ENCODE measurements at places on chromosomes 5 and 9. TPM values are rescaled to one million over a fixed set of nuclear protein-coding genes. Genes with fewer than 3 reads are reported as not detected.
A peak's percentile ranks its signal among the peaks of the same experiment; 100 is the strongest.

The ZDHHC11B gene
- total RNA-seq: 74.3 TPM

The SPINK4 gene
- not detected for total RNA-seq

- no peak overlapping the region for H3K27ac ChIP-seq
- no peaks in the 10 kb centered on the region for H3K27me3 ChIP-seq
- H3K4me1 ChIP-seq: no peaks in the 10 kb centered on the region
- H3K4me3 ChIP-seq: no peak overlapping the region
- DNase-seq: no peak
These were observed 12.6 kb upstream of the GNAQ start for GRCh38 chr9:78044189-78044588.

GRCh38 chr5:32735512-32735911 lies 24.4 kb downstream of the NPR3 start:
- no peak overlapping the region for H3K4me3 ChIP-seq
- H3K36me3 ChIP-seq: no peaks in the 10 kb centered on the region
- no peaks in the 10 kb centered on the region for H3K4me1 ChIP-seq
- no peak for DNase-seq
- H3K27me3 ChIP-seq: no peaks in the 10 kb centered on the region
- no peak overlapping the region for H3K27ac ChIP-seq

DNA sequence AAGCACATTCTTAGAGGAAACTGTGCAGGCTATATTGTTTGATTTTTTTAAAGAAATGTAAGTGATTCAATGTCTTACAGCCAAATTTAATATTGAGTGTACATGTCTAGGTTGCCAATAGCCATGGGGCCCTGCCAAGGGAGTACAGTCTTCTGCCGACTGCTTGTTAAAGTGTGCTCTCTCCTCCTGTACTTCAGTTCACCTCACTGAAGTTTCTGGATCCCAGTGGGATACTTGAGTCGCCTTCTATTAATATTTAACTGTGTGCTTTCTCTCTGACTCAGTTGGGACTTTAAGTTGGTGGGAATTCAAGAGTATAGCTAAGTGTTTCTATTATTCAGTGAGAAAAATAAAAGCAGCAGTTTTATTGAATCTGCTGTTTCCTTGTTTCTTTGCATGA lies 44.5 kb upstream of the C5orf47 start:
- peaks cover 34% of the 10 kb centered on the region for H3K4me1 ChIP-seq
- peaks cover 17% of the 10 kb centered on the region for H3K36me3 ChIP-seq
- H3K4me3 ChIP-seq: no peak overlapping the region
- no peak for DNase-seq
- H3K27me3 ChIP-seq: no peaks in the 10 kb centered on the region

DNA sequence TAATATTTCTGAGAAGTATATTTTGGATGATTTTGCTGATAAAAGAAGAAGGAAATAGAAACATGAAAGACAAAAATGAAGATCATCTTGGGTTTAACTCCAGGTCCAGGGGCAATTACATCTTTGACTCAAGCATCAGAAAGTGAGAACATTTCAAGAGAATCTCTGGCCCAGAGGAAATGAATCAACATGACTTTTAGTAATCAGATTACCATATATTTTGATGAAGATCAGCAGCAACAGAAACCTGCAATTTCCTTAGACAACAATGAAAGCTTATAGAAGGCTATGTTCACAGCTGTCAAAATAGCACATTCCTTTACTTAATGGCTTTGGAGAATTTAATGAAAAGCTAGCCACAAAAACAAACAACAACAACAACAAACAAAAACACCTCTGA lies 638.1 kb downstream of the EFNA5 start:
- no peak overlapping the region for H3K4me3 ChIP-seq
- no peaks in the 10 kb centered on the region for H3K36me3 ChIP-seq
- DNase-seq: no peak
- no peak overlapping the region for H3K27ac ChIP-seq
- H3K4me1 ChIP-seq: no peaks in the 10 kb centered on the region
- H3K27me3 ChIP-seq: no peaks in the 10 kb centered on the region

The CDK5RAP2 gene
- 85.3 TPM for total RNA-seq

DNA sequence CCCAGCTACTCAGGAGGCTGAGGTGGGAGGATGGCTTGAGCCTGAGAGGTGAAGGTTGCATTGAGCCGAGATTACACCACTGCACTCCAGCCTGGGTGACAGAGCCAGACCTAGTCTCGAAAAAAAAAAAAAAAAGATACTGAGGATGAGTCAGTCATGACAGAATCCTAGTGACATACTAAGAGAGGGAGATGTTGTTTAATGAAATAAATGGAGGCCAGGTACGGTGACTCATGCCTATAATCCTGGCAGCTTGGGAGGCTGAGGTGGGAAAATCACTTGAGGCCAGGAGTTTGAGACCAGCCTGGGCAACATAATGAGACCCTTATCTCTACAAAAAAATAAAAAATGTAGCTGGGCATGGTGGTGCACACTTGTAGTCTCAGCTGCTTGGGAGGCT lies 107.2 kb downstream of the ZFAND5 start:
- no peaks in the 10 kb centered on the region for H3K4me1 ChIP-seq
- no peak overlapping the region for H3K27ac ChIP-seq
- no peaks in the 10 kb centered on the region for H3K27me3 ChIP-seq

DNA sequence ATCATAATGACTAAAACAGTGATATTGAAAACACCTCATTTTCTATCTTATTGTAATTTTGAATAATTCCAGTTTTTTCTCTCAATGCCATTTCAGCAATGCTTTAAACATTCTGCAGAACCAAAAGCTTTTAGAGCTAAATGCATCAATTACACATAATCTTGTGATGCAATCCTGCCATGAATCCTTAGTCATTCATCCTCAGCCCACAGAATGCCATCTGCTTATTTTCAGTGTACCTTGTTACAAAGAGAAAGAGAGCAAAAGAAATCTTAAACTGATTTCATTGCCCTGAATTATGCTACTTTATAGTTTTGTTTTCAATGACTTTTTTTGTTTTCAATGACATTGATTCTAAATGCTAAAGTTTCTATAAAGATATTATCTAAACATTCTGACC lies 1234.8 kb upstream of the C9orf72 start:
- no peak overlapping the region for H3K4me3 ChIP-seq
- no peaks in the 10 kb centered on the region for H3K27me3 ChIP-seq
- H3K36me3 ChIP-seq: no peaks in the 10 kb centered on the region
- no peaks in the 10 kb centered on the region for H3K4me1 ChIP-seq

DNA sequence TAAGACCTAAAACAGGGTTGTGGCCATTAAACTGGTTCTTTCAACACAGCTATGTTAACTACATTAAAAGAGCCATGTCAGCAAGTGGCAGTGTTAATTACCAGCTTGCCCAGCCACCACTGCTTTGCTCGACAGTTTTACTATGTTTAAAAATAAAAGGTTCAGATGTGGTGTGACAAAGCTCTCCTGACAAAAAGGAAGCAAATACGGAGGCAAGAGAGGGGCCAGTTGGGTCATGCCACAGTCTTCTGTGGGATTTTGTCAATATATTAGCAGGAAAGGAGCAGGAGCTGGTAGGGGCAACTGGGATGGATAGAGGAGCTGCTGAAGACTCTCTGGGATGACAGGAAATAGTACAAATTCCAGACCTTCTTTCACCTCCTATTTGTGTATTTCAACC lies 113.5 kb upstream of the PCA3 start:
- peaks cover 49% of the 10 kb centered on the region for H3K4me1 ChIP-seq
- peak overlapping the region; percentile 72 for H3K27ac ChIP-seq

The SAXO1 gene
- not detected for total RNA-seq

DNA sequence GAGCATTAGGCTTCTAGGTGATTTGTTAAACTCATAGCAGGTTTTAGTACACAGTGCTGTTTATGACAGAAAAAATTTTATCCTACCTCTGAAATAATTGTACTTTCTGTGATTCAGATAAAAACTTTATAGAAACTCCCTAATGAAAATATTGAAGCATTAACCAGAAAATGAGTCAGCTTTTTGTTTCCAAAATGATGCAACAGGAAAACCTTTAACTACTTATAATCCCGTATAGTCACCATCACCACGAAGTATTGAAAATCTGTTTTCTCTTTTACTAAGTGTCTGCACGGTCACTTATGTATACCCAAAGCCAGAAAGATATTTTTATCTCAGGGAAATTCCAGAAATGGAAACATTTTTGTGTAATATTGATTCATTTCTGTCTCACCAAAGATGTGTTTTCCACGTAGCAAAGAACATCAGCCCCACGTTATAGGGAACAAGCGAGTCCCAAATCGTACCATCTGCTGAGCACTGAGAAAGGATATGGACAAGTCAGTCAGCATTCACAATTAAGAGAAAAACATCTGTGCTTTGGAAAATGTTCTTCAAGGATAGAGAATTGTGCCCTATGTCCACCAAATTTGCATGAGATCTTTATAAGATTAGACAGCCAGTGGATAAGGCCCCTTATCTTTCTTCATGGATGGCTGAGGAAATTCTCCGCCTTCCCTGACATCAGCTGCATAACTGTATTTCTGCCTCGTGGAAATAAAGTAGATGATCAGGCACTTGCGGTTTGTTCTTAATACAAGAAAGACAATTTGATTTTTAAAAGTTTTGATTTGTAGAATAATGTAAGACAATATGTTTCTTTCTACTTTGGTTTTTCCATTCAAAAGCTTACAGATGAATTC lies 41.9 kb downstream of the TNFAIP8 start:
- H3K36me3 ChIP-seq: peaks cover 6% of the 10 kb centered on the region
- DNase-seq: no peak
- H3K27ac ChIP-seq: peak overlapping the region; percentile 58
- no peak overlapping the region for H3K4me3 ChIP-seq
- peaks cover 70% of the 10 kb centered on the region for H3K4me1 ChIP-seq

DNA sequence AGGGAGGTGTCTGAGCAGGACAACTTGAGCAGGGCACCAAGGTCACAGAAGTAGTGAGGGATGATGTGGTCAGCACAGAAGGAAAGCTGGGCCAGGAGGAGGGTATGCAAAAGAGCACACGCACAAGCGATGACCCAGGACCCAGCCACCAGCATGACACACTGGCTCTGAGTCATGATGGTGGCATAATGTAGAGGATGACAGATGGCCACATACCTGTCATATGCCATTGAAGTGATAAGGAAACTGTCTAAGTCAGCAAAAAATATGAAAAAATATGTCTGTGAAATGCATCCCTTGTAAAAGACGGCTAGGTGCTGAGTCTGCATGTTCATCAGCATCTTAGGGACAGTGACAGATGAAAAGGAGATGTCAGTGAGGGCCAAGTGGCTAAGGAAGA lies 380 bp downstream of the OR1J1 start:
- no peaks in the 10 kb centered on the region for H3K4me1 ChIP-seq
- H3K27ac ChIP-seq: no peak overlapping the region
- no peaks in the 10 kb centered on the region for H3K27me3 ChIP-seq
- H3K4me3 ChIP-seq: no peak overlapping the region
- DNase-seq: no peak

- DNase-seq: no peak
- peaks cover 14% of the 10 kb centered on the region for H3K27me3 ChIP-seq
- no peak overlapping the region for H3K4me3 ChIP-seq
- no peak overlapping the region for H3K27ac ChIP-seq
- H3K36me3 ChIP-seq: no peaks in the 10 kb centered on the region
These were observed 5.4 kb downstream of the CFAP90 start for GRCh38 chr5:7845557-7845956.

The PCDHB16 gene
- 2.1 TPM for total RNA-seq

DNA sequence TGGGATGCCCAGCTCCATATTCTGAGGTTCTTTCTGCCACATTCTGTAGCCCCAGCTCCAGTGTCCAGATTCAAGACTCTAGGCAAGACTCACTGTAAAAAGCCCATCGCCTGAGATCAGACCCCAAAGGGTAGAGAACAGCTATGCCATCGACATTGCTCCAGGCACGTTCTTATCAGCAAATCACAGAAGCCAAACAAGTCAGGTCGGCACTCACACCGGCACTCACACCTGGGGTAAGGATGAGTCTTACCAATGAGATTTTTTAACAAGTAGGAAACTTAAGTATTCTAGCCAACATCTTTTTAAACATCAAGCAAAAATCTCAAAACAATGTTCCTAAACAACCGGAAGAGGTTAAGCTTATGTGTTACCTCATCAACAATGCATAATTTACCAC lies 2.4 kb downstream of the CDKN2AIPNL start:
- H3K27me3 ChIP-seq: no peaks in the 10 kb centered on the region
- DNase-seq: no peak
- no peaks in the 10 kb centered on the region for H3K36me3 ChIP-seq
- no peak overlapping the region for H3K4me3 ChIP-seq
- H3K27ac ChIP-seq: peak overlapping the region; percentile 12

GRCh38 chr5:100900796-100901781 lies 2.0 kb downstream of the ST8SIA4 start:
- H3K4me1 ChIP-seq: peaks cover 23% of the 10 kb centered on the region
- peak overlapping the region; percentile 77 for H3K4me3 ChIP-seq
- H3K36me3 ChIP-seq: no peaks in the 10 kb centered on the region

DNA sequence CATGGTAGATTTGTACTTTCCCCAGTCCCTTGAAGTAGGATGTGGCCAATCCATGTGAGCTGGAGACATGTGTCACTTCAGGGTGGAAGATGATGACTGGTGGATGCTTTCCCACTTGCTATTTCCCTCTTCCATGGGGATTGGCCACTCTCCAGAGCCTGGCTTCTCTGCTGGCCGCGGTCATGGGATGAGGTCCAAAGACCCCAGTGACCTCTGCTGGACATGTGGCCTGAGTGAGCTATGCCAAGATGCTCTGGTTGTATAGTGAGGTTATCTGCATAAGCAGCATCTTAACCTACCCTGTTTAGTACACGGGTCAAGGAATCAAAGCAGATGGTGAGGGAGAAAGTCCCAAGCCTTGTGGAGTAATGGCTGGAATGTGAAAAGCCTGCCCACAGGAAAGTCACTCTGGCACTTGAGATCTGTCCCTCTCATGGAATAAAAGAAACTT lies 47.1 kb downstream of the SH3PXD2B start:
- H3K36me3 ChIP-seq: no peaks in the 10 kb centered on the region
- H3K27me3 ChIP-seq: peaks cover 6% of the 10 kb centered on the region
- no peak overlapping the region for H3K4me3 ChIP-seq
- peaks cover 16% of the 10 kb centered on the region for H3K4me1 ChIP-seq
- no peak overlapping the region for H3K27ac ChIP-seq

- H3K36me3 ChIP-seq: no peaks in the 10 kb centered on the region
- H3K27me3 ChIP-seq: no peaks in the 10 kb centered on the region
- no peak overlapping the region for H3K4me3 ChIP-seq
- no peak overlapping the region for H3K27ac ChIP-seq
- DNase-seq: no peak
These were observed 1028.6 kb downstream of the CDH9 start for GRCh38 chr5:26009742-26010141.

The CTXN3 gene
- total RNA-seq: not detected

The TXNDC8 gene
- total RNA-seq: not detected
